ENCODE measurements at places on chromosomes 3 and 15. TPM values are rescaled to one million over a fixed set of nuclear protein-coding genes. Genes with fewer than 3 reads are reported as not detected.

The GNAT1 gene
- not detected for total RNA-seq

The DAZL gene
- total RNA-seq, result not detected

The HDC gene
- total RNA-seq, result 0.30 TPM

The PIERCE2 gene
- 9.4 TPM for total RNA-seq

The LIPH gene
- 0.60 TPM for total RNA-seq

The KCTD6 gene
- 6.5 TPM for total RNA-seq

The GABRB3 gene
- 4.4 TPM for total RNA-seq

The UPK1B gene
- total RNA-seq, result not detected

The CLDN18 gene
- not detected for total RNA-seq

The CD276 gene
- total RNA-seq, result 127 TPM

The NIT2 gene
- total RNA-seq, result 11.6 TPM

The AADACL2 gene
- not detected for total RNA-seq

The CNTN3 gene
- total RNA-seq, result 1.2 TPM

The ONECUT1 gene
- total RNA-seq, result not detected

The ACP3 gene
- total RNA-seq, result 1.2 TPM

The CMTM8 gene
- 2.9 TPM for total RNA-seq

The SLC12A1 gene
- total RNA-seq, result not detected

The MCF2L2 gene
- total RNA-seq, result 1.4 TPM

The ARHGAP11A gene
- 1.9 TPM for total RNA-seq

The CXCR6 gene
- total RNA-seq, result not detected

The ZNF662 gene
- 11.1 TPM for total RNA-seq

The NAALADL2 gene
- total RNA-seq, result 0.63 TPM

The ALDH1A3 gene
- 15.3 TPM for total RNA-seq

The AGTR1 gene
- total RNA-seq, result 5.1 TPM

The THAP10 gene
- total RNA-seq, result 3.0 TPM

The CD96 gene
- total RNA-seq, result 0.21 TPM

The SAMMSON gene
- not detected for total RNA-seq

The SCAANT1 gene
- not detected for total RNA-seq

The TMEM108 gene
- total RNA-seq, result 0.73 TPM

The DUOXA2 gene
- not detected for total RNA-seq

The CPLX3 gene
- 2.5 TPM for total RNA-seq

The CACNA1D gene
- 0.48 TPM for total RNA-seq

The SIDT1 gene
- 0.56 TPM for total RNA-seq

The TLR9 gene
- 0.56 TPM for total RNA-seq

The TMEM45A gene
- 3.1 TPM for total RNA-seq

The GPR62 gene
- total RNA-seq, result 0.21 TPM

The PLSCR2 gene
- total RNA-seq, result not detected

The C3orf22 gene
- total RNA-seq, result not detected

All from heart left ventricle (tissue), 16 donors.